NCI-H1436 (cell line): ENCODE measurements at places on chromosomes 5 and 9.

GRCh38 chr5:134289509-134290113 is 63.7 kb upstream of the PPP2CA start:
- peak; percentile 52 for DNase-seq

GRCh38 chr5:66417781-66418180 is 178.4 kb upstream of the MAST4 start:
- no peak for DNase-seq

GRCh38 chr9:129838707-129839259 is 3.5 kb downstream of the USP20 start:
- DNase-seq, result no peak

DNA sequence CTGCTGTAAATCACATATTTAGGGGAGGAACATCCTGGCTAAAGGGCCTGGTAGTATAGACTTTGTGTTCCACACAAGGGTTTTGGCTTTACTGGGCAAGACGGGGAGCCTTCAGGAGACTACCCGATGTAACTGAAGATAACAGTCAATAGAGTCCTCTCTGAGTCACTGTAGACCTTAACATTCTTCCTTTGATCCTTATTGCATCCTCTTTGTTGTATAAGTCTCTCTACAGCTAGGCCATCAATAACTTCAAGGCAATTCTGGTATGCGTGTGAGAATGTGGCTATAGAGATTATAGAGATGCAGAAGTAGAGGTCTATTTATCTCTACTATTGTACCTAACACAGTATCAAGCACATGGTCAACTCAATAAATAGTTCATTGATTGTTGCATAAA is 67.3 kb upstream of the STK32A start:
- DNase-seq, result no peak

- no peak for DNase-seq
Observed at GRCh38 chr9:110257097-110257841, 962 bp upstream of the TXN start.

GRCh38 chr5:25029004-25029403 is 384.2 kb upstream of the CDH10 start:
- DNase-seq, result peak; percentile 12

GRCh38 chr9:26033336-26033735 is 355.1 kb upstream of the TUSC1 start:
- DNase-seq, result no peak

- no peak for DNase-seq
Observed at GRCh38 chr9:130912932-130913598, 16.5 kb upstream of the QRFP start.

GRCh38 chr5:92927291-92927778 is 653.7 kb downstream of the NR2F1-AS1 start:
- no peak for DNase-seq

DNA sequence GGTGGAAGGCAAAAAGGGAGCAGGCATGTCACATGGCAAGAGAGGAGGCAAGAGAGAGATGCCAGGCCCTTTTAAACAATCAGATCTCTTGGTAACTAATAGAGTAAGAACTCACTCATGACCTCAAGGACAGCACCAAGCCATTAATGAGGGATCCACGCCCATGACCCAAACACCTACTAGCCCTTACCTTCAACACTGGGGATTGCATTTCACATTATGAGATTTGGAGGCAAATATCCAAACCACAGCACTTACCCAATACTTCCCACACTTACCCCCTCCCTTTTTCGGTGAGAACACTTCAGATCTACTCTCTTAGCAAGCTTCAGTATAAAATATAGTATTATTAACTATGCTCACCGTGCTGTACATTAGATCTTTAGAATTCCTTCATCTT is 41.9 kb downstream of the ZNF354A start:
- no peak for DNase-seq

DNA sequence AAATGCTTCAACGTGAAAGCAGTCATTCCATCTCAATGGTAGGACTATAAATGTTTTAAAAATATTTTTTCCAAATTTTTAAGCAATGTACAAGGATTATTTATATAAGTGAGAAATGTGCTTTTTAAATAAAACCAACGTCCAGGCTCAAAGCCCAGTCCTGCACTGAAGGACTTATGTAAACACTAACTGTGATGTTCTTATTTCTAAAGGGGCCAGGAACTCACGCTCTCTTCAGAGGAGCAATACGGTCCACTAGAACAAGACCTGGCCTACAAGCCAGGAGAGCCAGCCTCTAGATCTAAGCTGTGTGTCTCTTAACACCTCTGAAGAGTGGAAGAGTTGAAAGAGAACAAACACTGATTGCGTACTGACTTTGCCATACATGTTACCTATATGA is 12.1 kb downstream of the TTLL11 start:
- DNase-seq, result no peak

DNA sequence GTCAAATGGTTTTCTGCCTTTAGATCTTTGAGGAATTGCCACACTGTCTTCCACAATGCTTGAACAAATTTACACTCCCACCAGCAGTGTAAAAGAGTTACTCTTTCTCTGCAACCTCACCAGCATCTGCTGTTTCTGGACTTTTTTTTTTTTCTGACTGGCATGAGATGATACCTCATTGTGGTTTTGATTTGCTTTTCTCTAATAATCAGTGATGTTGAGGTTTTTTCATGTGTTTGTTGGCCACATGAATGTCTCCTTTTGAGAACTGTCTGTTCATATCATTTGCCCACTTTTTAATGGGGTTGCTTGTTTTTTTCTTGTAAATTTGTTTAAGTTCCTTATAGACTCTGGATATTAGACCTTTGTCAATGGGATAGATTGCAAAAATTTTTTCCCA is 129.2 kb upstream of the PTGER4 start:
- no peak for DNase-seq

DNA sequence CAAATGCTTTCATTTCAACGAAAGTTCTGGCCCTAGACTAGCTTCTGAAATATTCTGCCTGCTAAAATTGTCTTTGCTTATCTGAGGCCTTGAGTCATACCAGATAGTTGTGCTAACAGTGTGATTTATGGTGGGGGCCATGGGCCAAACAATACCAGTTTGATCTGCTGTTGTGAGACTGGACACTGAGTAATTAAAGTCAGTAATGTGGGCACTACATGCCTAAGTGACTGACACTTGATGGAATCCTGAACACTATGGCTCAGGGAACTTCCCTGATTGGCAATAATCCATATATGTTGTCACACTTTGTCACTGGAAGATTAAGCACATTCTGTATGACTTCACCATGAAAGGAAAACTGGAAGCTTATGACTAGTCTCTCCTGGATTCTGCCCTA is 127.6 kb upstream of the CYLC2 start:
- no peak for DNase-seq

DNA sequence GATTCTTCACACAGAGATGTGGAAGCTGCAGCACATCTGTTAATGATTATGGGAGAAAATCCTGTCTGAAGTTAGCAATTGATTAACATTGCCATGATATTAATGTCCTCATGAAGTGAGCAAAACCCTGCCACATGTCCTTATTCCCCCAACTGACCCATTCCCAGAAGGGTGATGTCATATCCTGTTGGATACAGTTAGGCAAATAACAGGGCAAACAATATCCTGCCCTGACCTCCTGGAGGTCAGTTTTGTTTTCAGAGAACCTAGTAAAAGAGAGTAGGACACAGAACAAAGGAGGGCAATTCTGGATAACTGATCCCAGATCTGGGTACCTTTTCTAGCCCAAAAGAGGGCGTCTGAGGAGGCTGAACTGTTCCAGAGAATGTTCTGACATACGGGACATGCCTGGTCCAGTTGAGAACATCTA is 11.0 kb downstream of the ABLIM3 start:
- DNase-seq, result no peak

DNA sequence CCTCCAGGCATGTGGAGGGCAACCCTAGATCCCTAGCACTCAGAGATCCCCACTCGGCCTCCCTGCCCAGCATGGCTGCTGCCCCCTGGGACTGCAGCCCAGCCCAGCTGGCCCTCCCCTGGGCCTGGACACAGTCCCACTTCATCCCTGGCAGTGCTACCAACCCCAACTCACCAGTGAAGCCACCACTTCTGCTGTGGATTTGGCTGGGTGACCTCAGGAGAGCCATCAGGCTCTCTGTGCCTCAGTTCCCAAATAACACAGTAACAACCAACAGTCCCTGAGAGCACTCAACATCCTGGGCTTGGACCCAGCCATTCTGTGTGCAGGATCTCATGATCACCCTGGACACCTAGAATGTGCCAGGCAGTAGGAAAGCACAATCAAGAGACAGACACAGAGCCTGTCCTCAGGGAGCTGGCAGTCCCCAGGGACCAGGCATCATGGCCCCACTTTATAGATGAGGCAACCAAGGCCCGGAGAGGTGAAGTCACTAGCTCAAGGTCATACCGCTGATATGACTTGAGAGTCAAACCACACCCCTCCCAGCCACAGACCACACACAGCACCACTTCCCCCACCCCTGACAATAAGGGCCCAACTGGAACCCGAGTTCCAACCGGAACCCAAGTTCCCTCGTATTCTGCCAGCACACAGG is 4.7 kb upstream of the PSMB7 start:
- DNase-seq, result no peak

GRCh38 chr9:93134015-93134739 is at the start of gene NINJ1:
Gene NINJ1, minus strand, starts transcription at chr9:93134251. Its CDS starts 34 bp downstream, at chr9:93134217.
- peak; percentile 76 for DNase-seq

DNA sequence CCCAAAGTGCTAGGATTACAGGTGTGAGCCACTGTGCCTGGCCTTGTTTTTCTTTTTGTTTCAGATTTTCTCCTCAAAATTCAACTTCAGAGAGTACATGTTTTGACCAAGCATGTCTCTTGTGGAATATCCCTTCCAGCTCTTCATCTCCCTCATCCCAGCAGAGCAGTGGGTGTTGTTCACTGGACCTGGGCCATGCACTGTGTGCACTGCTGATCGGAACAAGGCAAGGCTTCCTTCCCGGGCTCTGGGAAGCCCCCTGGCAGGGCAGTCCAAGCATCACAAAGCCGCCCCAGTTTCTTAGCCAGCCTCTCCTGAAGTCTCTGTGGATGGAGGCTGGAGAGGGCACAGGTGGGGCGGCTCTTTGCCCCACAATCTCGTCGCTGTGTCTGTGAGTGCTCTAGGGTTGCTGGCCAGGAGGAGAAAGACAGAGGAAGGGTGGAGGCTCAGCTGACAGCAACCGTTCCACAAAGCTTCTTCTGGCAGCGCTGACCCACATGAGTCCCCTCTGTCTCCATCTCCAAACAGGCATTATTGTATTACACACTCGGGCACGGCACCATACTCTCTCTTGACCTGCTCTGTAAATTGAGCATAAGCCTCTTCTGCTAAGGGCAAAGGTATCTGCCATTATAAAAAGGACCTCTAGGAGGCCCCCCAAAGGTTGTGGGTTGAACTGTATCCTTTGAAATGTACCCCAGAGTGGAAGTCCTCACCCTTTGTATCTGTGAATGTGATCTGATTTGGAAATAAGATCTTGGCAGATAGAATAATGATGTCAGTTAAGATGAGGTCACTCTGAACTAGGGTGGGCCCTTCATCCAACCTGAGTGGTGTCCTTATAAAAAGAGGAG is 89.6 kb downstream of the TARS1 start:
- DNase-seq, result no peak

DNA sequence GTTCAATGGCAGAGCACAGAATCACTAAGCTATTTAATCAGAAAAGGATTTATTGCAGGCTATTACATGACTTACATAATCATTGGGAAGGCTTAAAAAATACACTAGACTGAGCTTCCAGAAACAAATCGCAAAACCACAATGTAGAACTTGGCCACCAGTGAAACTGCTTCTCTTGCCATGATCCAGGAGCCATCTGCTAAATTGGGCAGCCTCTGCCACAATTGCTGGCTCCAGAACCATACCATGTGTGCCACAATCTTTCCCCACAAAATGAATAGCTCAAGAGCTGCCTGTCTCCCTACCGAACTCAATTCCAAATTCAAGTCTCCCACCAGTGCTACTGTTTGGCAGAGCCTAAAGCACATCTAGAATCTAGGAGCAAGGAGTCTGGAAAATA is 9.8 kb upstream of the ERAP1 start:
- DNase-seq, result no peak

GRCh38 chr5:178576591-178577351 is 13.4 kb downstream of the COL23A1 start:
- no peak for DNase-seq

DNA sequence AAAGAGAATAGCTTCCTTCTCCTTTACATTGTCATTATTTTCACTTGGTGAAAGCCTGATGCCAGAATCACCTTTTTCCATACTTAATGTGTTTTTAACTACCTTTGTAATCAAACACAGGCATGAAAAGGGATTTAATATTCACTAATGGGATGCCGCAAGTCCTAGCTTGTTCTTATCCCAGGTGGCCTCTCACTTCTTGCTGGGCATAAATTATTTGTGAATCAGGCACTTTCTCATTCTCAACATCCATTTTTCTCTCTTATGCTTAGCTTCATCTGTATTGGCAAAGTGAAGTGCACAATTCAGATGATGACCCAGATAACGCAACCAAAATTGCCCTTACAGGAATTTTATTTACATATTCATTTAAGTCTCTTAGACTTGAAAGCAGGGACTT is 10.9 kb downstream of the ACTL7B start:
- DNase-seq, result peak; percentile 83

DNA sequence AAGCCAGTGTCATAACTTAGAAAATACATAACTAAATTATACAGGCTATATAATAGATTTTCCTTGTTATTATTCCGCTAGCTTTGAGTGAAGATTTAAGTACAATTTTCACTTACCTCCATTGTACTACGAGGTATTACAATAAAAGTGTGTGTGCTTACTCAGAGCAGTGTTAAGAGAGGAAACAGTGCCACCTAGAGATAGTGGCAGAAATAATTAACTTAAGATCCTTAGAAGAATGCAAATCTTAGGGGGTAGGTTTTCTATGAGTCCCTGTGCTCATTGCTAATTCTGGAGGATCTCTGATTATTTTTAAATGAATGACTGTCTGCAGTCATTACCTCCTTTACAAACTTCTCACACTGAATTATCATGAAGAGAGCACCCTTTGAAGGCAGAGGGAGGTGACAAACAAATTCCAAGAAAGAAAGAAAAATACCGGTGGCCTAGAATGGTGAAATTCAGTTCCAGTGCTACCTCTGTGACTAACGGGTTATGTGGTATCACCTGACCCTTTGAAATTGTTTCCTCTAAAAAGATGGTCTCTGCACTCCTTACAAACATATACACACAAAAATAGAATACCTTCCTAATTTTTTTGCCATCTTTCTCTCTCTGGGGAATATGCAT is 379.8 kb downstream of the TRIM36 start:
- no peak for DNase-seq

DNA sequence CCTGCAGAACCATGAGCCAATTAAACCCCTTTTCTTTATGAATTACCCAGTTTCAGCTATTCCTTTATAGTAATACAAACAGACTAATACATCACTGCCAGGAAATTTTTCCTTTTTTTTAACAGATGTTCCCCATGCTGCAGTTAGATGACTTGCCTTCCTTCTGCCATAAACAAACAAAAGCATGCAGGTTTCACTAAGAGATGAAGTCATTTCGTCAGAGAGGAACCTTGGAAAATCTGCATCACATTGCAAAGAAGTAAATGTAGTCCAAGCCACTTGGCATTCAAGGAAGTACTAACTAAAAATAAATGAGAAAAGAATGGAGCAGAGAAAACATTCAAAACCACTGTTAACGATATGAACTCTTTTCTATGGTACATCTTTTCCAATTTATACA is 194.1 kb upstream of the EFNA5 start:
- no peak for DNase-seq
